MM.1S (cell line): ENCODE measurements at places on chromosomes 16 and 17.

- H3K27ac ChIP-seq: peak overlapping the region; percentile 93
- no peaks in the 10 kb centered on the region; the same call in 1 of the 2 replicates for H3K4me1 ChIP-seq
- H3K27me3 ChIP-seq: no peaks in the 10 kb centered on the region
- H3K4me3 ChIP-seq: peak overlapping the region; percentile 91
- no peaks in the 10 kb centered on the region for H3K36me3 ChIP-seq
These were observed 6.1 kb upstream of the TLCD2 start for GRCh38 chr17:1716076-1716911.

DNA sequence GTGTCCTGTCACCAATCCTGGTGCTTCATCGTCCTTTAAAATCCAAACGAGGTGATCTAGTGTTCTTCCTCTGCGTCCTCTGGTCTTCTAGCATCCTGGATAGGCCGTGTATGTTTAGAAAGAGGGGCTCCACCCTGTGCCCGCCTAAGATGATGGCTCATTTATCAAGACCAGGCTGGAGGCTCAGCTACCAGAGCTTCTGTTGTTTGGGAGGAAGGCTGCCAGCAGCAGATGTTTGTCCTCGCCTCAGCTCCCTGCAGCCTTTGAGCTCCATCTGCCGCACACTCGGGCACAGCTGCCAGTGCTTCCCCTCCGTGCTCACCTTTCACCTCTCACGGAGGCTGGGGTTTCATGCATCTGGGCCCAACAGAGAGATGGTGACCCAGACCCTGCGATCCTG, 954.7 kb upstream of the RBFOX1 start:
- H3K27me3 ChIP-seq: no peaks in the 10 kb centered on the region
- no peaks in the 10 kb centered on the region for H3K36me3 ChIP-seq
- no peak for DNase-seq
- no peak overlapping the region for H3K4me3 ChIP-seq
- no peaks in the 10 kb centered on the region for H3K4me1 ChIP-seq

DNA sequence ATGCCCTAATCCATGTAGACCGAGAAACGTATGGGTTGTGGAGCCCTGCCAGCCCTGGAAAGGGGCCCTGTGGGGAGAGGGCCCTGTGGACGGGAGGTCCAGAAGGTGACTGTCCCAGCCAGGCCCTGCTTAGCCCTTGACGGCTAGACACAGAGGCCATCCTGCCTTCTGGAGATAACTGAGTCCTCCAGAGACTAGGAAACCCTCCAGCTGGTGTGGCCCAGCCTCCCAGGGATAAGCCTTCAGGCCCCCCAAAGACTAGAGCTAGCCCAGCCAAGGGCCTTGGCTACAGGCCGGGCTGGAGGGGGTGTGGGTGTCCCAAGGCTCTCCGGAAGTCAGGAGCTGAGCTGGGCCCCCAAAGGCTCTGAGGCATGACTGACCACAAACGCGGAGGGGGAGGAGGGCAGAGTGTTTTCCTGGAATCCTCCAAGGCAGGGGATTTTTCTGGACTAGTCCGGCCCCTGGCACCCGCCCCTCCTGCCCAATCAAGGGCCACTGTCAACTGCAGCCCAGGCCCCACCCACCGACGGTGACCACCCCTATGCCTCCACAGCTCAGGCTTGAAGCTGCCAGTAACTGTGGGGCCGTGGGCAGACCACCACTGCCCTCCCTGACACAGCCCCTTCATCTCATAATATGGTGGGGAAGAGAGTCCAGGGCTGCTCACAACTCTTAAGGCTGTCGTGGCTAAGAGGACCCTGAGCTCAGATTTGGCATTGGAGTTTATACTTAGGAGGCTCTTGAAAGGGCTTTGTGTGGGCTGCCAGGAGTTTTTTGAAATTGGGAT, 885 bp upstream of the VASN start:
- H3K4me1 ChIP-seq: no peaks in the 10 kb centered on the region
- no peak for DNase-seq
- H3K27me3 ChIP-seq: no peaks in the 10 kb centered on the region

- no peaks in the 10 kb centered on the region for H3K4me1 ChIP-seq
- no peak overlapping the region for H3K27ac ChIP-seq
These were observed 243.5 kb downstream of the XYLT1 start for GRCh38 chr16:17227278-17227677.

DNA sequence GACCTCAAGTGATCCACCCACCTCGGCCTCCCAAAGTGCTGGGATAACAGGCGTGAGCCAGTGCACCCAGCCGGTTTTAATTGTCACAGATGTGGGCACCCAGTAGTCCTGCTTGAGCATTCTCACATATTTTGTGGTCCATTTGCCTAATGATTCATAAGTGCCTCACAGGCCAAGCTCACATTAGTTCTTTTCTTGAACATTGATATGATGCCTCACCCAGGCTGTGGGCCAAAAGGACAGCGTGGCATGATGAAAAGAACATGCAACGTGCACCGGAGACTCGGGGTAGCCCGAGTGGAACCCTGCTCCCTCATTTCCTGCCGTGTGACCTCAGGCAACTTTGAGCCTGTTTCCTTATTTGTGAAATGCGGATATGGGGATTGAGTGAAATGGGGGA, 181.9 kb downstream of the SNX29 start:
- H3K36me3 ChIP-seq: no peaks in the 10 kb centered on the region
- DNase-seq: no peak
- no peaks in the 10 kb centered on the region for H3K4me1 ChIP-seq
- no peak overlapping the region for H3K27ac ChIP-seq
- H3K27me3 ChIP-seq: no peaks in the 10 kb centered on the region

GRCh38 chr16:2865651-2866050, 7.7 kb upstream of the PRSS22 start:
- no peak overlapping the region for H3K27ac ChIP-seq
- H3K4me3 ChIP-seq: no peak overlapping the region
- H3K27me3 ChIP-seq: peaks cover 62% of the 10 kb centered on the region
- no peaks in the 10 kb centered on the region for H3K36me3 ChIP-seq
- DNase-seq: no peak
- H3K4me1 ChIP-seq: no peaks in the 10 kb centered on the region

- 0 out of 2 replicates have a peak, but pooled peaks cover 3% of the 10 kb centered on the region for H3K4me1 ChIP-seq
- H3K4me3 ChIP-seq: no peak overlapping the region
- no peaks in the 10 kb centered on the region; the same call in 1 of the 2 replicates for H3K36me3 ChIP-seq
- H3K27ac ChIP-seq: no peak overlapping the region
These were observed 10.7 kb downstream of the DCTN5 start for GRCh38 chr16:23651943-23652468.

- no peak overlapping the region for H3K27ac ChIP-seq
- no peaks in the 10 kb centered on the region for H3K4me1 ChIP-seq
- no peaks in the 10 kb centered on the region for H3K36me3 ChIP-seq
- no peak for DNase-seq
- no peaks in the 10 kb centered on the region for H3K27me3 ChIP-seq
- no peak overlapping the region for H3K4me3 ChIP-seq
These were observed 472.1 kb downstream of the RBFOX1 start for GRCh38 chr16:7804635-7805195.

GRCh38 chr16:70662991-70663523, 16.7 kb downstream of the IL34 start:
- no peak overlapping the region for H3K27ac ChIP-seq
- no peaks in the 10 kb centered on the region for H3K4me1 ChIP-seq
- no peak overlapping the region for H3K4me3 ChIP-seq
- no peak for DNase-seq

GRCh38 chr16:6891496-6891895, 441.1 kb upstream of the RBFOX1 start:
- H3K36me3 ChIP-seq: no peaks in the 10 kb centered on the region
- H3K27me3 ChIP-seq: no peaks in the 10 kb centered on the region

DNA sequence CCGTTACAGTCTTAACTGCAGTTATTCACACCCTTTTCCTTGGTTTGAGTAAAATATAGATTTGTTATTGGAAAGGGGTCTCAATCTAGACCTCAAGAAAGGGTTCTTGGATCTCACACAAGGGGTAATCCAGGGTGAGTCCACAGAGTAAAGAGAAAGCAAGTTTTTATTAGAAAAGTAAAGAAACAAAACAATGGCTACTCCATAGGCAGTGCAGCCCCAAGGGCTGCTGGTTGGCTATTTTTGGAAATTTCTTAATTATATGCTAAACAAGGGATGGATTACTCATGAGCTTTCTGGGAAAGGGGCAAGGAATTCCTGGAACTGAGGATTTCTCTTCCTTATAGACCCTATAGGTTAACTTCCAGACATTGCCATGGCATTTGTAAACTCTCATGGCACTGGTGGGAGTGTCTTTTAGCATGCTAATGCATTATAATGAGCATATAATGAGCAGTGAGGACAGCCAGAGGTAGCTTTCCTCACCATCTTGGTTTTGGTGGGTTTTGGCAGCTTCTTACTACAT, 24.5 kb upstream of the MILR1 start:
- H3K27ac ChIP-seq: no peak overlapping the region
- no peak overlapping the region for H3K4me3 ChIP-seq
- no peaks in the 10 kb centered on the region for H3K4me1 ChIP-seq

GRCh38 chr17:33288954-33289353, 4.1 kb downstream of the ASIC2 start:
- H3K36me3 ChIP-seq: no peaks in the 10 kb centered on the region
- peaks cover 20% of the 10 kb centered on the region for H3K27me3 ChIP-seq
- no peak for DNase-seq
- no peak overlapping the region for H3K4me3 ChIP-seq
- no peak overlapping the region for H3K27ac ChIP-seq
- H3K4me1 ChIP-seq: no peaks in the 10 kb centered on the region

- H3K4me1 ChIP-seq: 0 out of 2 replicates have a peak, but pooled peaks cover 5% of the 10 kb centered on the region
- peak; percentile 79 for DNase-seq
- H3K36me3 ChIP-seq: no peaks in the 10 kb centered on the region
- peak within 1 kb of the TSS; percentile 71 for H3K4me3 ChIP-seq
These were observed at the start of gene SOX9 for GRCh38 chr17:72120642-72121163. SOX9 (plus strand) TSS chr17:72121020; CDS start chr17:72121392, 372 bp downstream.

- peaks cover 12% of the 10 kb centered on the region; the same call in 1 of the 2 replicates for H3K4me1 ChIP-seq
- no peak for DNase-seq
- H3K27ac ChIP-seq: no peak overlapping the region
- no peak overlapping the region for H3K4me3 ChIP-seq
These were observed 103.8 kb downstream of the C16orf78 start for GRCh38 chr16:49477250-49477895.

DNA sequence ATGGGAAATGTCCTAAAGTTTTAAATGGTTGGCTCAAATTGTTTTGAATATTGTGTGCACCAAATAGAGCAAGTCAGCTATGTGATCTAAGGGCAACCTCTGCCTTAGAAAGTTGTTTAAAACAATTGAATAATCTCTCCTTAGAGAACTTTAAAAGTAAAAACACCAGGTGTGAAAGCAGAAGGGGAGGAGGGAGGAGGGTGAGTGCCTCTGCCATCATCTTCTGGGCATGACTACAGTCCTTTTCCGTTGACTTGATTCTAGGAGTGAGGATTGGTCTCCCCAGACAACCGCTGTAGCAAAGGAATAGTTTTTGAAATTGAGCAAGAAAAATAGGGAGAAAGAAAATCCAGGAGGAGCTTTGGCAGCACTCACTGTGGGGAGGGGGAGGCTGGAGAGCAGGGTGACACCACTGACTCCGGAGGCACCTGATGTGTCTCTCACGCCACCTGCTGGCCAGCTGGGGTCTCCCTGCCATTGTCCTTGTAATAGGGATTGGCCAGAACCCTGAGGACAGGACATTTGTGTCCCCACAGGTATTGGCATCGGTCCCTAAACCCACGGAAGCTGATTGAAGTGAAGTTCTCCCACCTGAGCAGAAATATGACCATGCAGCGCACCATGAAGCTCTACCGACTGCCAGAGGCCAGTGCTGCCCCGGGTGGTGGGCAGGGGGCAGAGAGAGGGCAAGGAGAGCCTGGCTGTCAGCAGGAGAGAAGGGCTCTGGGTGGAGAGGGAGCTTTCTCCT, 33.3 kb downstream of the PLCD3 start:
- H3K4me1 ChIP-seq: no peaks in the 10 kb centered on the region
- no peak overlapping the region for H3K4me3 ChIP-seq
- peaks cover 19% of the 10 kb centered on the region for H3K36me3 ChIP-seq
- H3K27ac ChIP-seq: no peak overlapping the region

GRCh38 chr17:41583137-41584127, 3.3 kb downstream of the KRT14 start:
- DNase-seq: no peak
- H3K4me1 ChIP-seq: 0 out of 2 replicates have a peak, but pooled peaks cover 5% of the 10 kb centered on the region
- no peaks in the 10 kb centered on the region for H3K36me3 ChIP-seq
- H3K4me3 ChIP-seq: no peak overlapping the region
- H3K27ac ChIP-seq: no peak overlapping the region

GRCh38 chr17:65985571-65985970, 206.4 kb downstream of the CEP112 start:
- H3K36me3 ChIP-seq: no peaks in the 10 kb centered on the region
- no peak overlapping the region for H3K27ac ChIP-seq
- H3K4me1 ChIP-seq: peaks cover 14% of the 10 kb centered on the region
- H3K27me3 ChIP-seq: no peaks in the 10 kb centered on the region

DNA sequence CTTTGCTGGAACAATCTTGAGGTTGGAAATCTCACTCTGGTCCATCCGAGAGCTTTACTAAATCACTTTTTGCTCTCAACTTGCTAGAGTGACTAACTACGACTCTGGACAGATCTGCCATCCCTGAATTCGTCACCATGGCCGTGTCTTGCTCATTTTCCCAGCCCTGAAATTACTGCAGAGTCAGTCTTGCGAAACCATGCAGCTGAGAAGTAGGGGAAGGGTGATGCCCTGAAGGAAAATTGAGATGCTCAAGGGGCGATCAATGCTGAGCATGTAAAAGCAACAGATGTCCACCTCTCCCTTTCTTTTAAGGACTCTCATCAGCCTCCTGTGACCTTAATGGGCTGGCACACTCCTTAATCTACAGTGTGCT, 18.8 kb downstream of the PCTP start:
- no peak overlapping the region for H3K27ac ChIP-seq
- DNase-seq: no peak
- H3K36me3 ChIP-seq: no peaks in the 10 kb centered on the region
- no peak overlapping the region for H3K4me3 ChIP-seq
- no peaks in the 10 kb centered on the region for H3K27me3 ChIP-seq
- H3K4me1 ChIP-seq: no peaks in the 10 kb centered on the region

DNA sequence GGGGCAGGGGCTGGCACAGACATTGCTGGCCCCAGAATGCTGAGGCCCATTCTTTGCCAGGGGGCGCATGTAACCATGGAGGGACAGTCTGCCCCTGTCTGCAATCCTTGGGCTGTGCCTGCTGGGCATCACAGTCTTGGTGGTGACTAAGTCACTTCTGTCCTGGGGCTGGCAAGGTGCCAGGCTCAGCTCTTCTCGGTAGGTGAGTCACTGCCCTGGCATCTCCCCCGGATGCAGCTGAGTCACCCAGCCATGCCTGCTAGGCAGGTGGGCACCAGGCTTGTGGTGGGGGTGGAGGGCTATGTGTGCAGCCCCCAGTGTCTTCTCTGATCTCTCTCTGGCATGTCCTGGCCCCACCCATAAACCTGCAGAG, 5.6 kb downstream of the RARA start:
- no peak overlapping the region for H3K4me3 ChIP-seq
- no peaks in the 10 kb centered on the region for H3K36me3 ChIP-seq
- peaks cover 75% of the 10 kb centered on the region for H3K4me1 ChIP-seq
- H3K27ac ChIP-seq: peak overlapping the region; percentile 54; the same call in 1 of the 2 replicates

GRCh38 chr16:23013484-23013883, 135.8 kb downstream of the USP31 start:
- H3K4me1 ChIP-seq: no peaks in the 10 kb centered on the region
- H3K27me3 ChIP-seq: no peaks in the 10 kb centered on the region
- H3K27ac ChIP-seq: no peak overlapping the region
